ENCODE measurements at places on chromosomes 4 and X. TPM values are rescaled to one million over a fixed set of nuclear protein-coding genes. Genes with fewer than 3 reads are reported as not detected.
A peak's percentile ranks its signal among the peaks of the same experiment; 100 is the strongest.

DNA sequence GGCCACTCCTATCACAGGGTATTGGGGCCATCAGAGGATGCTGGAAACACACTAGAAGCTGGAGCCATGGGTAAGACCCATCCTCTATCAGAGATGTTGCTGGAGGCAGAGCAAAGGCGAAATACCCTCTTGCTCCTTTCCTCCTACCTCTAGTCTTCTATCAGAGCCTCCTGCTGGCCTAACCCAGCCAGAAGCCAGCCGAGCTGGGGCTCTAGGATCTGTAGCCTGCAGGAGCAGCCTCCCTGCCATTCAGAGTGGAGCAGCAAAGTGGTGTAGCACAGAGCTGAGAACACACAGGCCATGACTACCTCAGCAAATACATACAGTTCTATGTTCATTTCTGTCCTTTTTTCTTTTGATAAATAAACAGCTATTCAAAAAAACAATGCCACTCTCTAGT, 35.7 kb downstream of the GATB start:
- no peak for DNase-seq
- no peak overlapping the region for H3K27ac ChIP-seq
- H3K27me3 ChIP-seq = no peaks in the 10 kb centered on the region
- H3K4me3 ChIP-seq = no peak overlapping the region

DNA sequence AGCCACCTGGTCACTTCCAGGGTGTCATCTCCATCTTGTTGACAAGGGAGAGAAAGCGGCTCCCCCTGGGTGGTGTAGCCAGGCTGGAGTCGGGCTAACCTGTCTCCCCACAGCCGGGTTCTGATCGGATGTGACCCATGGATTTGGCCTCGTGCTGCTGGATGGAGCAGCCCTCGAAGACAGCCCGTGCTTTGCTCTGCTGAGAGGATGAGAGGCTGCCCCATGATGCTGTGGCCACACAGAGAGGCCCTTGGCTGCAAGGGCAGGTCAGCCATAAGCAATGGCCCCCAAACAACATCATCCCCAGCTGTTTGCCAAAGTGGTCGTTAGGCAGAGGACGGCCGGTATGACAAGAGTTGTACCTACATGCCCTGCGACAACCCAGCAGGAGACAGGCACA, 106.6 kb downstream of the HMX1 start:
- DNase-seq = no peak
- no peaks in the 10 kb centered on the region for H3K27me3 ChIP-seq
- no peak overlapping the region for H3K4me3 ChIP-seq
- no peaks in the 10 kb centered on the region for H3K4me1 ChIP-seq
- no peak overlapping the region for H3K27ac ChIP-seq

DNA sequence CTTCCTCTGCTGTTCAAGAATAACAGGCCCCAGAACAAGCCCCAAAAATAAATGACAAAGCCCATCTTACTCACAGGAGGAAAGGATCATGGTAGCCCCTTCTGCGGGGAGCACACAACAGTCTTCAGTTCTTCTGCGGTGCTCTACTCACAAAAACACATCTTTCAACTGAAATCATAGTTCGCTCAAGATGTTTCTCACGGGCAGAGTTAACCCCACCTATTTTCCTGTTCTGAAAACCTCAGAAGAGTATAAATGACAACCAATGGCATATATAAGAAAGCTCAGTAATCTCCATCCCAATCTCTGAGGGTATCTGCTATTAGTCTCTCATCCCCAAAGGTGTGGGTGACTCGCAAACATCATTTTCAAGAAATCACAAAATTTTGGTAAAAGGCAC, at the start of gene TXK:
Gene TXK (minus strand): TSS at position 170 of the 400 bp plus-strand sequence. CDS start 80 bp downstream, at position 90.
- H3K36me3 ChIP-seq = no peaks in the 10 kb centered on the region
- peaks cover 16% of the 10 kb centered on the region for H3K4me1 ChIP-seq
- no peak within 1 kb of the TSS for H3K27ac ChIP-seq
- no peak for DNase-seq
- H3K4me3 ChIP-seq = no peak within 1 kb of the TSS

GRCh38 chr4:170026253-170027021, at the start of gene MFAP3L:
Gene MFAP3L (minus strand): TSS chr4:170026395. CDS start chr4:170005877, 20,518 bp downstream.
- peak; percentile 89 for DNase-seq
- peaks cover 22% of the 10 kb centered on the region for H3K36me3 ChIP-seq
- H3K27ac ChIP-seq = peak within 1 kb of the TSS; percentile 76
- H3K4me1 ChIP-seq = peaks cover 10% of the 10 kb centered on the region
- peaks cover 13% of the 10 kb centered on the region for H3K27me3 ChIP-seq
- peak within 1 kb of the TSS; percentile 82 for H3K4me3 ChIP-seq

- H3K4me3 ChIP-seq = peak overlapping the region; percentile 64
- DNase-seq = no peak
- peaks cover 65% of the 10 kb centered on the region for H3K27me3 ChIP-seq
- no peak overlapping the region for H3K27ac ChIP-seq
Observed at GRCh38 chrX:139692506-139692849, 15.5 kb downstream of the MCF2 start.

GRCh38 chr4:94934201-94934600, 176.4 kb downstream of the BMPR1B start:
- peaks cover 40% of the 10 kb centered on the region for H3K4me1 ChIP-seq
- no peaks in the 10 kb centered on the region for H3K27me3 ChIP-seq
- no peak overlapping the region for H3K4me3 ChIP-seq
- no peak for DNase-seq
- no peaks in the 10 kb centered on the region for H3K36me3 ChIP-seq

GRCh38 chr4:123522646-123523045, 126.1 kb downstream of the SPRY1 start:
- H3K27me3 ChIP-seq = no peaks in the 10 kb centered on the region
- no peaks in the 10 kb centered on the region for H3K36me3 ChIP-seq
- no peak for DNase-seq
- no peak overlapping the region for H3K4me3 ChIP-seq
- H3K27ac ChIP-seq = no peak overlapping the region

DNA sequence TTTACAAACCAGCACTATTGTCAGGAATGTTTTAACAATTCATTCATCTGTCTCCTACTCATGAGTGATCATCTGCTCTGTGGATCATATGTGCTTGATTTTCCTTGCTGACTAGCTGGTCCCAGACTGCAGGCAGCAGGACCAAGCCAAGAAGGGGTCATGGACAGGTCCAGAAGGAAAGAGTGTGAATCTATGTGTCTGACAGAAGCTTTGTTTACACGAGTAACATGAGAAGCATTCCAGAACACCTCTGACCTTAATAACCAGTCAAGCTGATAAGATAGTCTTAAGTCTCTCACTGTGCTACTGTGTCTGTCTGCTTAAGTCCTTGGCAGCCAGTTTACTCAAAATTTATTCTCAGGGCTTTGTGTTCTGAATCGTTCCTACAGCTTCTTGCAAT, 39.0 kb downstream of the GUCY1A1 start:
- H3K4me1 ChIP-seq = peaks cover 32% of the 10 kb centered on the region
- H3K36me3 ChIP-seq = peaks cover 5% of the 10 kb centered on the region
- peak overlapping the region; percentile 36 for H3K4me3 ChIP-seq
- peak; percentile 11 for DNase-seq
- peak overlapping the region; percentile 64 for H3K27ac ChIP-seq

- H3K4me1 ChIP-seq = no peaks in the 10 kb centered on the region
- H3K27ac ChIP-seq = no peak overlapping the region
- DNase-seq = no peak
- H3K4me3 ChIP-seq = no peak overlapping the region
- no peaks in the 10 kb centered on the region for H3K36me3 ChIP-seq
Observed at GRCh38 chr4:151833174-151833573, 72.4 kb upstream of the GATB start.

GRCh38 chrX:125810856-125811255, 355.2 kb downstream of the DCAF12L2 start:
- H3K4me3 ChIP-seq = no peak overlapping the region
- no peaks in the 10 kb centered on the region for H3K4me1 ChIP-seq
- no peak for DNase-seq
- no peaks in the 10 kb centered on the region for H3K27me3 ChIP-seq

GRCh38 chrX:96182366-96182765, 502.3 kb upstream of the DIAPH2 start:
- H3K36me3 ChIP-seq = no peaks in the 10 kb centered on the region
- no peaks in the 10 kb centered on the region for H3K4me1 ChIP-seq
- DNase-seq = peak; percentile 19
- H3K27me3 ChIP-seq = peaks cover 13% of the 10 kb centered on the region
- no peak overlapping the region for H3K4me3 ChIP-seq

- no peak for DNase-seq
- H3K4me3 ChIP-seq = no peak overlapping the region
- H3K4me1 ChIP-seq = no peaks in the 10 kb centered on the region
- H3K27ac ChIP-seq = no peak overlapping the region
- H3K27me3 ChIP-seq = peaks cover 28% of the 10 kb centered on the region
- H3K36me3 ChIP-seq = no peaks in the 10 kb centered on the region
Observed at GRCh38 chr4:7340553-7341433, 93.9 kb downstream of the PSAPL1 start.

- no peaks in the 10 kb centered on the region for H3K36me3 ChIP-seq
- H3K4me1 ChIP-seq = no peaks in the 10 kb centered on the region
- H3K27me3 ChIP-seq = no peaks in the 10 kb centered on the region
- H3K27ac ChIP-seq = no peak overlapping the region
- DNase-seq = no peak
Observed at GRCh38 chr4:72357908-72358307, 211.1 kb downstream of the ADAMTS3 start.

DNA sequence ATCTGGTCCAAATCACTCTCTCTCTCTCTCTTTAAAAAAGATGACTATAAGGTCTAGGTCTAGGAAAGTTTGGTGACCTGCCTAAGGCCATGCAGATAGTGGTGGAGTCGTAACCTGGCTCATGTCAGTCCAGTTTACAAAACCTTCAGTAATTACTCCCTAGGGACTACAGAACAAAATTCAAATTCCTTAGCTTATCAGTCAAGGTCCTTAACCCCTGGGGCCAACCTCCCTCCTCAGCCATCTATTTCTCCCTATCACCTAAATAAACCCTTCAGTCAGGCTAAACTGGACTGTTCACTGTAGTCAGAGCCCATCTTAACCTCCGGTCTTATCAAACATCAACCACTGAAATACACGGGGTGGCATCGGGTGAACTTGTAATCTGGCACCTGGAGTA, 68.9 kb downstream of the MAP3K15 start:
- no peak overlapping the region for H3K4me3 ChIP-seq
- DNase-seq = no peak
- H3K36me3 ChIP-seq = no peaks in the 10 kb centered on the region
- H3K27ac ChIP-seq = no peak overlapping the region
- H3K4me1 ChIP-seq = no peaks in the 10 kb centered on the region

DNA sequence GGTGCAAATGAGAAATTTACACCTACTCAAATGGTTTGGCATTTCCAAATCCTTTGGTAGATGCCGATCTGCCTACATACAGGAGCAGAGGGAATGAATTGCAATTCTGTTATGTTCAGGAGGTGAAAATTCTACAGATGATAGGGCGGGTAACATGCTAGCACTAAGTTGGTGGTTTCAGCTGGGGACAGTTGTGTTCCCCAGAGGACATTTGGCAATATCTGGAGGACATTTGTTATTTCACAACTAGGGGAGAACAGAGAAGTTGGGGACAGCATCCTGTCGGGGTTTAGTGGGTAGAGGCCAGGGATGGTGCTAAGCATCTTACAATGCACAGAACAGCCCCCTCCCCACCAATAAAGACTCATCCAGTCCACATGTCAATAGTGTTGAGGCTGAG, 96.5 kb upstream of the PUDP start:
- H3K4me1 ChIP-seq = no peaks in the 10 kb centered on the region
- no peaks in the 10 kb centered on the region for H3K27me3 ChIP-seq
- DNase-seq = no peak
- no peaks in the 10 kb centered on the region for H3K36me3 ChIP-seq
- no peak overlapping the region for H3K4me3 ChIP-seq
- no peak overlapping the region for H3K27ac ChIP-seq

DNA sequence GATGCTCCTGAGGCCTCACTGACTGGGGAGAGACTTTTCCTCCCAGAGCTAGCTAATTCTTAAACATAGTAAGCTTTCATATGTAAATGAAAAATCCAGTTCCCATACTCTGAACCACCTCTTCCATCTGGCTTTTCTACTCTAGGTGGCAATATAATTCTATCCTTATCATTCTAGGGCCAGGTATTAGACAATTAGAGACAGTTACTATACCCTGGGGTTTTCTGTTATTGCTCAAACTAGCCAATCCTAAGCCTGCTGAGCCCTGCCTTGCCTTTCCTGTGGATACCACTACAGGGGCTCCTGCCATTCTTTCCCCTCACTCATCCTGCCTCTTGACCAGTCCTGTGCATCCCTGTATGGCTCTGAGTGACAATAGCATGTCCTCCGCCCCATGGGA, 552.0 kb downstream of the STIM2 start:
- H3K4me3 ChIP-seq = no peak overlapping the region
- no peaks in the 10 kb centered on the region for H3K4me1 ChIP-seq
- H3K27ac ChIP-seq = no peak overlapping the region
- no peaks in the 10 kb centered on the region for H3K36me3 ChIP-seq

DNA sequence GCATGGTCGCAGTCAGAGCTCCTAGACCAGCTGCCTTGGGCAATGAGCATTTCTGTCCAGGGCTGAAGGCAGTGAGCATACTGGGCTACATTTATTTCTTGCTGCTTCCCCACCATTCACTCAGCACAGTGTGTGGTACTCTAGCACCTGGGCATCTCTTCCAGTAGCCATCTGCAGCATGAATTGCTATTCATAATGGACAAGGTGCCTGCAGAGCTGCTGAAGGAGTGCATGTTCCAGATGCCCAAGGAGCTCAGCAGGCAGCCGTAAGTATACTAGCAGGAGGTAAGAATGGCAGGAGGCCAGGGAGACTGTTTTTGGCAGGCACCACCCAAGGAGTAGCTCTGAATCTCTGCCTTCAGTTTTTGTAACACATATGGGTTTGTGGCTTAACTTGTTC, 110.4 kb upstream of the RXFP1 start:
- peaks cover 11% of the 10 kb centered on the region for H3K27me3 ChIP-seq
- no peak for DNase-seq
- no peaks in the 10 kb centered on the region for H3K36me3 ChIP-seq
- no peak overlapping the region for H3K27ac ChIP-seq
- H3K4me1 ChIP-seq = no peaks in the 10 kb centered on the region

DNA sequence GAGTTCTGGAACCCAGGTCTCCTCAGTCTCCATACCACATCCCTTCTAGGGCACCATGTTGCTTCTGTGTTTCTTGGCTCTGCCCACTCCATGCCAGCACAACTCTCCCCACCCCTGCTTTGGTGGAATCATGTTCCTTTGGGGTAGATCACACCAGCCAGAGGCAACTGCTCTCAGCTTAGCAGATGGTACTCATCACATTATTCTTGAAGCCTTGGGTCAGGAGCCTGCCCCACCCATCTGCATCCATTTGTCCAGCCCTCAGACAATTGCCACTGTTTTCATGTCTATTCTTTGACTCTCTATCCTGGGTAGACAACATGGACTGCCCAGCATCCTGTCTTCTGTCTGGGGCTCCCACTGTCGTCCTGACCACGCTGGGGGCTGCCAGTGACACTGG, 147.6 kb downstream of the PTTG2 start:
- no peaks in the 10 kb centered on the region for H3K36me3 ChIP-seq
- no peak overlapping the region for H3K27ac ChIP-seq
- H3K27me3 ChIP-seq = no peaks in the 10 kb centered on the region
- H3K4me1 ChIP-seq = peaks cover 9% of the 10 kb centered on the region
- no peak overlapping the region for H3K4me3 ChIP-seq

AADAT gene
- total RNA-seq = 13.8 TPM

AFAP1 gene
- total RNA-seq = 40.1 TPM

PPBP gene
- not detected for total RNA-seq

SPATA18 gene
- not detected for total RNA-seq

SCD5 gene
- total RNA-seq = 13.9 TPM

NPY5R gene
- 1.2 TPM for total RNA-seq

HEPH gene
- total RNA-seq = not detected

HMGB3 gene
- 99.4 TPM for total RNA-seq

SYTL4 gene
- 16.0 TPM for total RNA-seq

CWH43 gene
- total RNA-seq = not detected

TMEM271 gene
- not detected for total RNA-seq

TSPAN6 gene
- total RNA-seq = 70.6 TPM

Data from Calu3 (cell line).